GF-D8 (cell line): ENCODE measurements at places on chromosomes 16 and 17.

GRCh38 chr16:27433636-27434035 is 31.7 kb downstream of the IL21R start:
- DNase-seq = no peak

DNA sequence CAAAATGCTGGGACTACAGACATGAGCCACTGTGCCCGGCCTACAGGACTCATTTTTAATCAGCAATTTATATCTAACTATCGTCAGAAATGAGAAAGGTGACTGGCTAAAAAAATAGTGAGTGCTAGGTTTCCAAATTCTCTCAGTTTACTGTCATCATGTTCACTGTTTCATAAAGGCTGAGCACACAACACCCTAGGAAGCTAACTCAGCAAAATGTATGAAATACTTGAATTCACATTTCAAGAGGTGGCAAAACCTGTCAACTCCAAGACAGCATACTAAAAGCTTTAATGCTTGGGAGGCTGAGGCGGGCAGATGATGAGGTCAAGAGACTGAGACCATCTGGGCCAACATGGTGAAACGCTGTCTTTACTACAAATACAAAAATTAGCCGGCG is 16.7 kb downstream of the WDR45B start:
- DNase-seq = no peak

DNA sequence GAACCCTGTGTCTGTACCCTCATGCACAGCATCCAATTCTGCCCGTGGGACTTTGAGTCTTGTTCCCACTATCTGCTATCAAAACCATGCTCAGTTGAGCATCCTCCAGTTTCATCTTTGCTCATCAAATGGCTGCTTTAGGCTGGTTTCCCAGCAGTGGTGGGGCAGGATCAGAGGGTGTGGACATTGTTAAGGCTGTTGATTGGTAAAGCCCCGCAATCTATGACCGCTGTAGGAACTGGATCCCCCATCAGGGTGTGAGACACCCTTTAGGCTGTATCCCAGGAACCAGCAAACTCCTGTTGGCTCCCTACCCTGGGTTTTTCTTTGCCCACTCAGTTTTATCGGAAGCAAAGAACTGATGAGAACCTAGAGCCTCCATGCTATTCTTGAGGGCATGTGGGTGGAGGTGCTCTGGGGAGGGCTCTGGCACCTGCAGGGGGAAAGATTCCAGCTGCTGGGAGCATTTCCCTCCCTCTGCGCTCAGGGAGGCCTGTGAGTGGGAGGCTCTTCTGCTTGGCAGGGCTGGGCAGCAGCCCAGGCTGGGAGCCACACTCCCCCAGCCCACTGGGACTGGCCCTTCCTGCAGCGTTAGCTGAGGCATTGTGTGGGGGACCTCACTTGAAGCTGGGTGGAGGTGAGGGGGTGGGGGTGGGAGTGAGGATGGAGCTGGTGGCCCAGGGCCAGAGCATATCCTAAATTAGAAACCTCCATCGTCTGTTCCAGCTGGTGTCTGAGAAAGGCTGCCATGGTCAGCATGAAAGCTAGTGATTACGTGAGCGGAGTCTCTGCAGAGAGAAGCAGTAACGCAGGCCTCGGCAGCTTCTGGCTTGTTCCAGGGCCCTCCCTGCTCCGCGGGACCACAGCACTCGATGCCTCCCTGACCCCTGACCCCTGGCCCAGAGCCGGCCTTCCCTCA is 160.6 kb downstream of the IRF8 start:
- no peak for DNase-seq

DNA sequence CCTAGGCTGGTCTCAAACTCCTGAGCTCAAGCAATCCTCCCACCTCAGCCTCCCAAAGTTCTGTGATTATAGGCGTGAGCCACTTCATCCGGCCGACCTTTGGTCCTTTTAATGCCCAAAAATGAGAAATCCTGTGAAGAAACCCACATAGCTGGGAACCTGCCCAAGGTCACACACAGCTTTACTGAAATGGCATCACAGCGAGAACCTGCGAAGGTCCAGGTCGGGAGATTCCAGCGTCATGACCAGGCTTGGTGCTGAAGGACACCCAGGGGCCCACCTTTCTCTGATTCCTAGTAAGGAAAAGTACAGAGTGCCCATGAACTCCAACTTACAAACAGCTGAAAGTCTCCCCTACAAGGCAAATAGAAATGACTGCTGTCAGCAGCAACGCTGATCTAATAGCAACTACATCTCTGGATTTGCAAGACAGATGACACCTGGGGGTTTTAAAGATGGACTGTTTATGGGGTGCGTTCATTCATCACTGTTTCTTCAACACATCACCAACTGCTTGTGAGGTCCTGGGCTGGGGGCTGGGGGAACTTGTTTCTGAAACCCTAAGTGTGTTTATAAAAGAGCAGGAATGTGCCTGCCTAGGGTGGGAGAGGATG is 24.5 kb upstream of the DNAH17 start:
- DNase-seq = no peak

DNA sequence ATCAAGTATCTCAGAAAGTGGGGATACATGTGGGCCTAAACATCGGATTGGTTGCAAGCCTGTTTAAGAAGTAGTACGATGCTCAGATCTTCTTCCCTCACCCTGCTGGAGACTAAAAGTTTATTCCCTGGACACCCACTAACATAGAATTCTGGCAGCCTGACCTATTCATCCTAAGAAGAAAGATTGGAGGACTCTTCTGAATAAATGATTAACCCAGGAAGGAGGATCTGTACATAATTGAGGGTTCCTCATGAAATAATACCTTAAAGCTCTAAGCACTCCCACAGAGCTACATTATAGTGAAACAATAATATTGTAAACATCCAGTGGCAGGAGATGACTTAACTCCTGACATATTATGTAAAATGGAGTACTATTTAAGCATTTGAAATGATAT is 111.7 kb downstream of the NLK start:
- DNase-seq = no peak

DNA sequence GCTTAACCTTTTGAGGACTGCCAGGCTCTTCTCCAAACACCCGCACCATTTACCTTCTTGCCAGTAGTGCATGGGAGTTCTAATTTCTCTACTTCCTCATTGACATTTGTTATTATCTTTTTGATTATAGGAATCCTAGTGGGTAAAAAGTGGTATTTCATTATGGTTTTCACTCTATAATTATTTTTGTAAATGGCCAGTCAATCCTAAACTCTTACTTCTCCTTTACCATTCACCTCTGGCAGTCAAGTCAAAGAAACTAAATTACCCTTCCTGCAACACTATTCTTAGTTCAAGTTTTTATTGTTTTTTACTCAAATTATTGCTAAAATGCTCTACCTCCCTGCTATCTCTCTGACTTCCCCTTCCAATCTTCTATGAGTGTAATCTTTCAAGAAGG is 29.8 kb upstream of the ANKFY1 start:
- no peak for DNase-seq
